Kidney tubule cell (primary cell): ENCODE measurements at places on chromosomes 2 and 18.

GRCh38 chr2:127219171-127220070 lies 678 bp downstream of the CYP27C1 start:
- DNase-seq, result no peak

DNA sequence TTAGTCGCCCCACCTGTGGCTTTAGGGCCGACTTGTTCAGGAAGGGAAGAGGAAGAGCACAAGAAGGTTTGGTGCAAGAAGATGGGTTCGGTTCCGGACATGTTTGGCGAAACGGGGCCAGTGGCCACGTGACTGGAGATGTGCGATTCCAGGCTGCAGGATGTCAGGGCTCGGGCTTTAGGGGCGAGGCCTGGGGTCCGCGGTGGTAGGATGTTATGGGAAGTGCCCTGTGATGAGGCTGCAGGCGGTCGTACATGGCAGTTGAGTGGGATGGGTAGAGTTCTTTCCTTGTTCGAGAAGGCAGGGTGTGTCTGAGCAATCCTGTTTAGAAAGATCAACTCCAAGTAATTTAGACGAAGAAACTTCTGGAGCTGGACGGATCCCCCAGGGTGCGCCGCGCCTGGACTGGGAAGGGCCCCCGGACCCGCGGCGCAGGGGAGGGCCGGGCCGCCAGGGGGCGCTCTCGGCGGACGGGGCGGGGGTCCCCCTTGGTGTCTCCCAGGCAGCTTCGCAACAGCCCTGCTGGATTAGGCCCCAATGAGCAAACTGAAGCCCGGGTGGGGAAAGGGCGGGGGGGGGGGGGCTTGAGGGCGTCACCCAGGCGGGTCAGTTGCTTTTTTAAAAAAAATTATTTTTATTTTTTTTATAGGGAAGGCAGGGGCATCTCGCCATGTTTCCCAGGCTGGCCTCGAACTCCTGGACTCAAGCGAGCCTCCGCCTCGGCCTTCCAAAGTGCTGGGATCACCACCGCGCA lies 17.2 kb upstream of the SDC1 start:
- no peak for DNase-seq

- DNase-seq, result no peak
Measured at GRCh38 chr18:25825056-25825455, 265.4 kb downstream of the SS18 start.

DNA sequence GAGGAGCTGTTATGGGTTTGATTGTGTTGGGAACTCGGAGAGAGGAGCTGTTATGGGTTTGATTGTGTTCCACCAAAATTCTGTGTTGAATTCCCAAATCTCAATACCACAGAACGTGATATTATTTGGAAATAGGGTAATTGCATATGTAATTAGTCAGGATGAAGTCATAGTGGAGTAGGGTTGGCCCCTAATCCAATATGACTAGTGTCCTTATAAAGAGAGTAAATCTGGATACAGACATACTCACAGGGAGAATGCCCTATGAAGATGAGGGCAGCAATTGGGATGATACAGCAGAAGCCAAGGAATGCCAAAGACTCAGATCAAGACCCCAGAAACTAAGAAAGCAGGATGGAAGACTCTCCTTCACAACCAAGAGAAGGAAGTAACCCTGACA lies 1023.2 kb upstream of the ZEB2 start:
- no peak for DNase-seq

GRCh38 chr2:15363142-15363541 lies 198.0 kb downstream of the NBAS start:
- peak; percentile 67 for DNase-seq

DNA sequence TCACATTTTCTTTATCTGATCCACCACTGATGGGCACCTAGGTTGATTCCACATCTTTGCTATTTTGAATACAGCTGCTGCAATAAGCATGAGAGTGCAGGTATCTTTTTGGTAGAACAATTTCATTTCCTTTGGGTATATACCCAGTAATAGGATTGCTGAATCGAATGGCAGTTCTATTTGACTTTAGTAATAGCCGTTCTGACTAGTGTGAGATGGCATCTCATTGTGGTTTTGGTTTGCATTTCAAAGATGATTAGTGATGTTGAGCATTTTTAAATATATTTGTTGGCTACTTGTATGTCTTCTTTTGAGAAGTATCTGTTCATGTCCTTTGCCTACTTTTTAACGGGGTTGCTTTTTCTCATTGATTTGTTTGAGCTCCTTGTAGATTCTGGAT lies 72.3 kb downstream of the CCDC138 start:
- peak; percentile 39 for DNase-seq

DNA sequence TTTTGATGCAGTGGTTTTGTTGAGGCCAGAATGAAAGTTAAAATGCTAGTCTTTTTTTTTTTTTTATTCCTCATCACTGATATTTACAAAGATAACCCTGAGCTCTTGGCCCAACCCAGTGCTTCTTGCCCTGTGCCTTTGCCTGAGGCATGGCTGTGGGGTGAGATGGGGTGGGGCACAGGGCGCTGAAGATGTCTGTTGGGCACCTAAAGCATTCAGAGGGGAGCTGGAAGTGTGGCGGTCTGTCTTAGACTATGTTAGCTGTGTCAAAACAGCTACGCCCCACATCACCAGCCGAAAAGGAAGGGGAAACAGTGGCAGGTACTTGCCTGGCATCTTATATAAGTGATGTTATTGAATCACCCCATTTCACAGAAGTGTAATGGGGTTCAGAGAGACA lies 20.7 kb downstream of the TOGARAM2 start:
- no peak for DNase-seq

- DNase-seq, result no peak
Measured at GRCh38 chr2:128498086-128498485, 179.4 kb upstream of the HS6ST1 start.

- no peak for DNase-seq
Measured at GRCh38 chr2:193580176-193580950, 1385.6 kb upstream of the TMEFF2 start.

DNA sequence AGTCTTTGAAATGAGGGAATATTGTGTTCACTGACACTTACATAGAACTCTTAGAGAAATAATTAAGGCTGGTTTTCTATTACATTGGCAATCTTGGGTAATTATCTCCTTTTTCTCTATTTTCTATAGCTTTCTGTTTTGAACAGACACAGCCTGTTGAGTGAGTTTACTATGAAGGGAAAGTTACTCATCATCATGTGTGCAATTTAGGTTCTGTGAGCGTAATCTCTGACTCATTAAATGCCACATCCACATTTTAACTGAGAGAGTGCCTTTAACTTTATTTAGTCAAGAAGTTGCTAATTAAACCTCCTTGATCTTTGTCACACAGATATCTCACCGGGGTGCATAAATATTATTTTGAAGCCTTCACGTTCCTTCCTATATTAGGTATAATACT lies 174.0 kb upstream of the SLC8A1 start:
- peak; percentile 74 for DNase-seq

DNA sequence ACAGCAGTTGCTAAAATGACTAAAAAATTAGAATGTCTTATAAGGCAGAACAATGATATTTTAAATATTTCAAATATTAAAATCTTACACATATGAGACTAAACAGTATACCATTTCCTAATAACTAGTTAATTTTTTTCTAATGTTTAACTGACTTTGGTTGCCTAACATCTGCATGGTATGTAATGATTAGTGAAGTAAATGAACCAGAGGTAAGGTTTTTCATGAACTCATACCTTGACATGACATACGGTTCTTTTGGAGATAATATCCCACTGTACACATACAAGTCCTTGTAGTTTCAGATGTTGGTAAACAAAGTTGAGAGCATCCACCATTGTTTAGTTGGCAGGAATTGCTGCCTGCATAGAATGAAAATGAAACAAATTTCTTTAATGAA lies 1360.2 kb downstream of the LRP1B start:
- no peak for DNase-seq

- peak; percentile 53 for DNase-seq
Measured at GRCh38 chr2:72137498-72138010, 10.1 kb downstream of the CYP26B1 start.
